ENCODE measurements at places on chromosomes 12 and 14.

DNA sequence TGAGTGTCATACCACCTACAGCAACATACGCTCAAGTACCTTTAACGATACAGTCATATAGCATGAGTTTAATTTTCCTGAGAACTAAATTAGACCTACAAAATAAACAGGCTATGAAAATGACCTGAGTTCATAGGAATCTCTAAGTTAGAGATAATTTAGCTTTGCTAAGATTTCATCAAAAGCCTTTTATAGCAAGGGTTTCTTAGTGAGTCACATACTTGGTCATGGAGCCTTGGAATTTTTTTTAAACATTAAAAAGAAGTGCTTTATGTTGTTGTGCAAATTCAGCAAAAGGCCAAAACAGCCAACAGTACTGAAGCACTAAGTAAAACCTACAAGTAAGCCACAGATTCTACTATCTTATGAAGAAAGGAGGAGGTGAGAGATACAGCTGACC is 93.6 kb upstream of the FERMT2 start:
- DNase-seq = no peak

DNA sequence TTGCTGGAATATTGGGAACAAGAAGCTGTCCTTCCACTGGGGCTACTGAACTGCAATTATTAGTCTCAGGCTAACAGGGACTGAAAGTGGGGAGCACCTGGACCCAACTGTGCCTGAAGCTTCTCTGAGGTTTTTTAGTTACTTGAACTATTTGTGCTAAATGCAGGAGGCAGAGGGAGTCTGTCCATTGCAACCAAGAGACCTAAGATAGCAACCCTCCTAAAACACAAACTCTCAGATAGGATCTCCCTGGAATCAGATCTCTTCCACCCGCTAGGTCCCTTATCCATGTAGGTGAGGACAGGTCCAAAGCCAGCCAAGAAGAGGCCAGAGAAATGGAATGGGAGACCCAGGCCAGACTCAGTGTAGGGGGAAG is 58.1 kb downstream of the NCOR2 start:
- DNase-seq = no peak

- no peak for DNase-seq
These were observed 38.9 kb downstream of the PPP4R4 start for GRCh38 chr14:94213021-94213420.

DNA sequence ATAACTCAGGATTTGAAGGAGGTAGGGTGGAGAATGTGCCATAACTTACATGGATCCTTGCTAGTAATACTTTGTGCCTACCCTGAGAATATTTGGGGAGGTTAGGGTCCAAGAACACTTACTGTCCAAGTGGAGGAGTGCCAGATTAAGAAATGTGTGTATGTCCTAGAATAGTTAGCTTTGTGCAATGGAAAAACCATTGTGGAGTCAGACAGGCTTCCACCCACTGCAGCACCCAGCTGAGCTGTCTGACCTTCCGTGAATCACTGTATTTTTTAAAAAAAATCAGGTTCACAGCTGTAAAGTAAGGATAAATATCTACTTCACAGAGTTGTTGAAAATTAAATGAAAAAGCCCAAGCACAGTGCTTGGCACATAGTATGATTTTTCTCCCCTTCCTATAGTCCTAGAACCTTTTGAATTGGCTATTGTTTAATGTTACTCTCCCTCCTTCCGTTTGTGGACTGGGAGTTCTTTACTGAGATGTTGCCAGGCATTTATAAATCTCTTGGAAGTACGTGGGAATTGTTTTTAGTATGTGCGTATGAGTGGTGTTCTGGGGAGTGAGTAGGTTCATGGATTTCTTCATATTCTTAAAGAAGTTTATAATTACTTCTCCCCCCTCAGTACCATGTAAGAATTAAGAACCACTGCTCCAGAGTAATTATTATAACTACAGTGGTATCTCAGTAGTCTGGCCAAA is 9.2 kb downstream of the RAB21 start:
- DNase-seq = no peak

DNA sequence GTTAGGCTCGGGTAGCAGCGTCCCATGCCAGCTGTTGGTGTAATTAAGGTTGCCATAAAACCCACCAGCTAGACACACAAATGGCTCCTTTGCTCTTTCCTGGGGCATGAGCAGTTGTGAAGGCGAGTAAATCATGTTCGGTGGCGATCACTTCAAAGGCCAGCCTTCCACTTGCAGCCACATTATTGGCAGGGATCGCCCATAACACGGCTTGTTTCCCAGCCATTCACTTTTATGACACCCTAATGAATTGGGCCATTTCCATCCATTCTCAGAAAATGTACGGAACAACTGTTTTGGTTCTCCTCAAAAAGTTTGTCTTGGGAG is 63.4 kb downstream of the BEGAIN start:
- DNase-seq = no peak

DNA sequence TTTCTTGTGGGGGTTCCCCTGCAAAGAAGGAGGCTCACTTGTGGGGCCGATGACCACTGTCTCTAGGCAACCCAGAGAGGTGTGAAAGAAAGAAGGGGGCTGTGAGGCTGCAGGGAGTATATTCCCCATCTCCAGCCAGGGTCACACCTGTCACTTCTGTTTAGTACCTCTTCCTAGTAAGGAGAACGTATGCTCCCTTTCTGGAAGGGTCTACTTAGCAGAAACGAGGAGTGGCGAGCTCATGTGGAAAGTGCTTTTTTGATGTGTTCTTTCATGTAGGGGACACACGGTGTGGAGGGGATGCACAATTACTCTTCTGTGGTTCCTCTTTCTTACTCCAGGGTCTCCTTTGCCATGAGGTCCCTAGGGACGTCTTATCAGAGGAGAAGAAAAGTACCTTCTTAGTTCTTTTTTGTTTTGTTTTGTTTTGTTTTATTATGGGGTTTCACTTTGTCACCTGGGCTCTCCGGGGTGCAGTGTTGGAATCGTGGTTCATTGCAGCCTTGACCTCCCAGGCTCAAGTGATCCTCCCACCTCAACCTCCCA is 58.3 kb downstream of the PRKCH start:
- DNase-seq = no peak

DNA sequence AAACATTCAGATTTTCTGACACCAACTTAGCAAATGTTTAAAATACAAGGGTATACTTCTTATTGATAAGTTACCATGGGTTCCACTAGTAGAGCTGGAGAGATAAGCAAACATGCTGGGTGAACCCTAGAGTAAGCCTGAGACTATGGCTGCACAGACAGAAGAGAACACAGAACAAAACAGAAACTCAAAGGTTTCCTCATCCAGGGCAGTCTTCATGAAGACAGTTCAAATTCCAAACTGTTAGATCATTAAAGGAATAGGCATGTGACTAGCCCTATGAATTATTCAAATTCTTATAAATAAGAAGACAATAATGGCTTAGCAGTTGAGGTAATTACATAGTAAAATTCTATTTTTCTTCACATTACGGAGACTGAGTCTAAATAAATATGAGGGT is 28.1 kb downstream of the BTBD7 start:
- no peak for DNase-seq

DNA sequence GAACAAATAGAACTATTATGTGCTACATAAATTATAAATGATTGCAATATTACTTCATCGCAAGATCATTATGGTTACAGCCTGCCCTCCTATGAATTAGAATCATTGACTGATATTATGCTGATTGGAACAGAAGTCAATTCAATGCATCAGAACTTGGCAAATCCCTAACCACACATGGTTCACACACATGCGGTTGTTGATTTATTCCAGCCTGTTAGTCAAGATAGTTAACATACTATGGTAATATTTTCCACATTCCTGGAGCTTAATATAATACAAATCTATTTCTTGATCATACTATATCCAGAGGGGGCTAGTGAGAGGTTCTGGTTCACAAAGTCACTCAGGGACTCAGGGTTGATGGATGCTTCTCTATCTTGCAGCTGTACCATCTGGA is 9.7 kb upstream of the CACNA1C start:
- DNase-seq = no peak

DNA sequence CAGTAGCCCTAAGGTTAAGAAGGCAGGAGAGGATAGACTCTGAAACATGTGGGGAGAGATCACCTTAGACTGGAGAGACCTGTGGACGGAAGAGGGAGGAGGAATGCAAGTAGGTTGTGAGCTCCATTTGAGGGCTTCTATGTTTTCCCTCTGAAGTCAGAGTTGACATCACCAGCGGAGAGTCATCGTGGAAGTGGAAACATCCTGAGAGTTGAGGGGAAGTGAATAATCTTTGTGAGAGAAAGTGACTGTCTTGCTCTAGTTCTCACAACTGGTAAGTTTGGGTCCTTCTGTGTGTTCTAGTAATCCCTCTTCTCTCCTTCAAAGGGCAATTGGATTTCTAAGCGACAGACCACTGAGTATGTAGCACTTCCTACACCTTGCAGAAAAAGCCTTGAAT is 103.6 kb upstream of the CCND2 start:
- DNase-seq = no peak

DNA sequence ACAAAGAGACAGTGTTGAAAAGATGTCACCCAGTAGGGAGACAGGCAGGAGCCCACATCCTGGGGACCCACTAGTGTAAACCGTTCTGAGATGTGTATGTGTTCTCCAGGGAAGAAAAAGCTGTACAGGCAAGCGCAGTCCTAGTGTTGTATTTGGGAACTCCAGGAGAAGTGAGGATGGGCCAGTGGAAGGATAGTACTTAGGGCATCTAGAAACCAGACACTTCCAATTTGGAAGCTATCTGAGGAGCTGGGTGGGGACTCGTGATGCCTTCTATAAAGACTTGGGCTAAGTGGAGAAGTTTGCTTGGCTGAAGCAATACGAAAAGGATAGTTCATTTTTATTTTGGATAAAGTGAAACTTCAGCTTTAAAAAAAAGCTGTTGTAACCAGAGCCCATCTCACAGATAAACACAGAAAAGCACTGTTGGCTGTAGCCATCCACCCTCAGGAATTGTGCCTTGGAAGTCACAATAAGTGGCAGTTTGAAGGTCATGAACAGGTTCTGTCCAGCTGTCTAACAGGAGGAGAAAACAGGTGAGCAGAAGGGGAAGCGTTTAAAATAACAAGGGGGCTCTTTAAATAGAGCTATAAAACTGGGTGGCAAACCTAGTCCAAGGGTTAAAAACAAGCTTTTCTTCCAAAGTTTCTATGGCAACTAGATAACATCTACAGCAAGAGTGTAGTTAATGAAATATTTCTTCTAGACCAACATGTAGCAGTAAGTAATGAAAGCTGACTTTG is 108.0 kb upstream of the ARHGAP5 start:
- DNase-seq = no peak

- no peak for DNase-seq
These were observed 19.7 kb upstream of the NGB start for GRCh38 chr14:77290705-77291104.

DNA sequence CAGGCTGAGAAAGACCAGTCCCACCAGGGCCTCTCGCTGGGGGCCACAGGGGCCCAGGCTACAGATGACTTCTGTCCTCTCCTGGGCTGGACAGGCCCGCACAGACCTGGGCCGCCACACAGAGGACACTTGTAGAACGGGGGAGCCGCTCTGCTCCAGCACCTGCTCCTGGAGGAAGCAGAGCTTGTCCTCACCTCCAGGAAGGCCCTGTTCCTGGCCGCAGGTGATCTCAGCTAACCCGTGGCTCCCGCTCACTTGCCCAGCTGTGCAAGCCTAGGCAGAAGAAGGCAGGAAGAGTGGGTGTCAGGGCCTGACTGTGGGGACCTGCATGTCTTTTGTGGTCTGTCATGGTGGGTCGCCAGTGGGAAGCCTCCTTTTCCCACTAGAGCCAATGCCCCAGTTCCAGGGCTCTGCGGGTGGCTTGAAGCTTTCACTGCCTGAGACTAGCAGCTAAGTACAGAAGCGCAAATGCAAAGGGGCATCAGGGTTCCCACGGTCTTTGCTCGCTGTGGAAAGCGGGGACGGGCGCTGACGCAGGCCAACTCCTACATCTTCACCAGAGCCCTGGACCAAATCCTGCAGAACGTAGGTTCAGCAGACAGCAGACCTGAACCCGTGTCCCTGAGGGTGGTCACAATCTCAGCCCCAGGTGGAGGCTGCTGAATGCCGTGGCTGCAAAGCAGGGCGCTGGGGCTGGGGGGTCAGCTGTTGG is 8.8 kb upstream of the CEP170B start:
- no peak for DNase-seq
